ENCODE measurements at places on chromosomes 16 and 17.
A peak's percentile ranks its signal among the peaks of the same experiment; 100 is the strongest.

DNA sequence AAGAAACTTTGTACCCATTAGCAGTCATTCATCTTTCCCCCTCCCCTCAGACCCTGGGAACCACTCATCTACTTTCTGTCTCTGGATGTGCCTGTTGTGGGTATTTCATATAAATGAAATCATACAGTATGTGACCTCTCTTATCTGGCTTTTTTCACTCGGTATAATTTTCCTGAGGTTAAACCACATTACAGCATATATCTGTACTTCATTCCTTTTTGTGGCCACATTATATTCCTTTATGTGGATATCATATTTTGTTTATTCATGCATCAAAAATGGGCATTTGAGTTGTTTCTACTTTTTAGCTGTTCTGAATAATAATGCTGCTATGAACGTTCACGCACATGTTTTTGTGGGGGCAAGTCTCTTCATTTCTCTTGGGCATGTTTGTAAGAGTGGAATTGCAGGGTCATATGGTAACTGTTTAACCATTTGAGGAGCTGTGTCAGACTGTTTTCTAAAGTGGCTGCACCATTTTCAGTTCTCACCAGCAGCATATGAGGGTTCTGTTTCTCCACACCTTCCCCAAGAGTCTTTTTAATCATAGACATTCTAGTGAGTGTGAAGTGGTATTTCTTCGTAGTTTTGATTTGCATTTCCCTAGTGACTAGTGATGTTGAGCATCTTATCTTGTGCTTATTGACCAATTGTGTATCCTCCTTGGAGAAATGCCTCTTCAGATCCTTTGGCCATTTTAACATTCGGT is 3.8 kb downstream of the SNX29 start:
- no peak for DNase-seq

DNA sequence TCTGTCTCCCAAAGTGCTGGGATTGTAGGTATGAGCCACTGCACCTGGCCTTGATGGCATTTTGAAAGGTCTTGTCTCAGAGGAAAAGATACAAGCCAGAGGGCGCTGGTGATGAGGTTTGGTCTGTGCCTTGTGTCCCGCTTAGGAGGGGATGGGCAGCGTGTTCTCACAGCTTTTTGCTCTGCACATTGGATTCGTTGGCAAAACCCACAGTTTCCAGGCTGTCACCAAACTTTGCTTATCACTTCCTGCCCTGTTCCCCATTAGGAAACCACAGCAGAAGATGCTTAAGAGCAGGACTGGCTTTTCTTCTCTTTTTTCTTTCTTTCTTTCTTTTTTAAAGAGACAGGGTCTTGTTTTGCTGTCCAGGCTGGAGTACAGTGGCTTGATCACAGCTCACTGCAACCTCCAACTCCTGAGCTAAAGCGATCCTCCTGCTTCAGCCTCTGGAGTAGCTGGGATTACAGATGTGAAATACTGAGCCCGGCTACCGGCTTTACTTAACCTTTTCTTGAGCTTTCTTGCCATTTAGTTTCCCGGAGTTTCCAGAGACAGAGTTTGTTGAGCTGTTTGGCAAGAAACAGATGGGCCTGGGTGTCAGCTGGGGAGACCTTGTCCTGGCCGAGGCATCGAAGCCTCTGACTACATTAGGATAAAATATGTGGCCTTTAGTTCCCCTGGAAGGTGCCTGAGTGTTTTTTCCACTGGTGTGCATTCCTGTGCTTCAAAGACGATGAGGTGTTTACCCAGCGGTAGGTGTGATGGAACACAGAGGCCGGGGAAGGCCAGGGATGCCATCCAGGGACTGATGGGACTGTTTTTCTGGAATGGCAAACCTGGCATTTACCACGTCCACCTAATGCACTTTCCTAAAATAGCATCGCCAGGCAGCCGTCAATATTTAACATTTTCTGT is 112.9 kb downstream of the ABCC1 start:
- no peak for DNase-seq

GRCh38 chr16:1984347-1985225 is 593 bp downstream of the GFER start:
- DNase-seq, result peak; percentile 37

DNA sequence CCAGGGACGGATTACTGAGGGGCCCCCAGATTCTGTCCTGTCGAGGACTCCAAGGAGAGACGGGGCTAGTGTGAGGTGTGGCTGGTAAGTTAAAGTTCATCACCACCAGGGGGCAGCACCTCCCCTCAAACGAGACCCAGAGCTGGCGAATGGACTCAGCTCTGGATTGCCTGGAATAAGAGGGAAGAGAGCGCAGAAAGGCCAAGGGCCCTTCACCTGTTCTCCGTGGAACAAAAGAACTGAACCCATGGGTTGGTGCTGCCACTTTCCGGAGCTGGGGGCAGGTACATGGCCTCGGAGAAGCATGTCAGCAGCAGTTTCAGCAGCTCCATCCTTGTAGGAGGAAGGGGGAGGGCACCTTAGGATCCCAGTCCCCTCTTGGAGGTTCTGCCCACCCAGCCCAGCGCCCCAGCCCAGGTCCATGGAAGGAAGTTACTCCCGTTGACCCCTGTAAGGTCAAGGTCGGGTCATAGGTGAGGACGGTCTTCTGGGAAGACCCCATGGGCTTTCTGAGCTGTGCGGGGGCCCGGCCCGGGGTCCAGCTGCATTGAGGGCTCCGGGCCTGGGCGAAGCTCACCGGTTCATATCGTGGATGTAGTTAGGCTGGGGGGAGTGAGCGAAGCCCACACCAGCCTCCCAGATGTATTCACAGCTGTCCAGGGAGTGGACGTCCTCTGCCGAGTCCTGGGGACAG is 10.8 kb downstream of the HID1 start:
- peak; percentile 86 for DNase-seq

DNA sequence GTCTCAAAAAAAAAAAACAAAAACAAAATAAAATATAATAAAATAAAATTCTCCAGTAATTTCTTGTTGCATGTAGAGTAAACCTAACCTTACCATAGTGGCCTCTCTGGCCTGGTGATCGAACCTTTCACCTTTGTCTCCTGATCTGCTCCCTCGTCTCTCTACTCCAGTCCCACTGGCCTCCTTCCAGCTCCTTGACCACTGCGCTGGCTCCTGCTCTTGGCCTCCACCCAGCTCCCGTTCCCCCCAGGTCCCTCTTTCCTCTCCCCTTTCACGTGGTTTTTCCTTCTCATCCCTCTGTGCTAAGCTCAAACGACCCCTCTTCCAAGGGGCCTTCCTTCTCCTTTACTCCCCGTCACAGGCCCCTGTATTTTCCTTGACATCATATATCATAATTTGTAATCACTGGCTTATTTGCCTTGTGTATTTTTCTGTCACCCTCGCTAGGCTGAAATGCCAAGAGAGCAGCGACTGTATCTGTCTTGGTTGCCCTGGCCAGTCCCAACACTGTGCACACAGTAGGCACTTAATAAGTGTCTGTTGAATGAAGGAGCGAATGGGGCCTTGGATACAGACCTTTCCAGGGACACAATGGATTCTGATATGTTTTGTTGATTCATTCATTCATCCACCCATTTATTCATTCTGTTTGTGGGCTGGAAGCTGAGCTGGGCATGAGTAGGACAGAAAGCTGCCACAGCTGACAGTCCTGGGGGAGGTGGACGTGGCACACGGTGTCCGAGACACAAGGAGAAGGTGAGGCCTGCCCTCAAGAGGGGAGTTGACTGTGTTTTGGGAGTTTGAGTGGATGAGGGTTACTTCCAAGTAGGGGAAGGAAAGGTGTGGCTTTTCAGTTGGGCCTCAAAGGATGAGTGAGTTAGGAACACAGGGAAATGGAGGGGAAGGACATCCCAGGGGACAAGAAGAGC is 5.8 kb upstream of the SCN4A start:
- no peak for DNase-seq

- peak; percentile 37 for DNase-seq
Measured at GRCh38 chr17:78884148-78884825, 18.7 kb downstream of the CEP295NL start.

- DNase-seq, result no peak
Measured at GRCh38 chr17:67353161-67353560, 13.2 kb downstream of the PSMD12 start.

DNA sequence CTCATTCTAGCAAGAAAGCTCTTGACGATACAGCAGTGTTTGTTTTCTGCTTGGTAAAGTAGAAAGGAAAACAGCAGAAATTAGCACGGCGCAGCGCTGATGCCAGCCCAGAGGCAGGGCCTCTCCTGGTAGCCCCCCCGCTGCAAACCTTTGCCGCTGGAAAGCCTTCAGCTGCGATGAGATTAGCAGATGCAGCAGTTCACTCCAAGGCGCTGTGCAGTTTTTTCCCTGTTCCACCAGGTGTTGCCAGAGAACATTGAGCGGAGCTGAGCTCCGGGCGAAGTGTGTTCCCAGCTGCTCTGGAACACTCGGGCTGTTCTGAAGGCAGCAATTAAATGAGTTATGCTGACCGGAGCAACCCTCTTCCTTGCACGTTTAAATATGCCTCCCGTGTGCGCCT is 72.5 kb downstream of the RBFOX1 start:
- no peak for DNase-seq

DNA sequence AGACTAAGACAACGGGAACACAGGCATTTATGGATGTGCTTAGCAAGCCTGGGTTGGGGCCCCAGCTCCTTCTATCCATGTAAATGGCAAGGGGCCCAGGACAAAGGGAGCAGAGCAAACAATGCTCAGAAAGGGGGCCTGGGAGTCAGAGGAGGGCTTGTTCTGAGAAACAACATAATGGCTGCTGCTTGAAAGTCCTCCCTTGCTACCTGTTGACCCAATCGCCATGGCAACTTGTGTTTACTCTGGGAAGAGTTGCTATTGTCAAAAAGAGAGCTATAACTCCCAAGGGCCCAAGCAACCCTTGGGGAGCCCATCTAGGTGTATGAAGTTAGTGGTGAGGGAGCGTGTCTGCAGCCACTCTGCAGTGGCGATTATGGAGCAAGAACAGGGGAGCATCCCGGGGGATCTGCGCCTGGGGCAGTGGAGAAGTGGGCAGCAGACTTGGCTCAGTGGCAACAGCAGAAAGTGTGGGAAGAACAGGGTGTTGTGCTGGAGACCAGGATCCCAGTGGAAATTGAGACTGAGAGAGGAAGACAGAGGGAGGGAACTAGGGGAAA is 118.7 kb upstream of the NLRP1 start:
- DNase-seq, result no peak

GRCh38 chr17:49469831-49470810 is 25.0 kb upstream of the NGFR start:
- DNase-seq, result no peak

Measured in EL (cell line).